A673 (cell line): ENCODE measurements at places on chromosomes 7 and 10. TPM values are rescaled to one million over a fixed set of nuclear protein-coding genes. Genes with fewer than 3 reads are reported as not detected.
A peak's percentile ranks its signal among the peaks of the same experiment; 100 is the strongest.

Gene UNCX
- 1.2 and 1.9 TPM in 2 replicates for total RNA-seq

- peak; percentile 84 for DNase-seq
Observed at GRCh38 chr10:102229810-102230263, 3.7 kb downstream of the ELOVL3 start.

GRCh38 chr10:71708301-71708703 lies 11.3 kb downstream of the C10orf105 start:
- DNase-seq, result peak; percentile 58

DNA sequence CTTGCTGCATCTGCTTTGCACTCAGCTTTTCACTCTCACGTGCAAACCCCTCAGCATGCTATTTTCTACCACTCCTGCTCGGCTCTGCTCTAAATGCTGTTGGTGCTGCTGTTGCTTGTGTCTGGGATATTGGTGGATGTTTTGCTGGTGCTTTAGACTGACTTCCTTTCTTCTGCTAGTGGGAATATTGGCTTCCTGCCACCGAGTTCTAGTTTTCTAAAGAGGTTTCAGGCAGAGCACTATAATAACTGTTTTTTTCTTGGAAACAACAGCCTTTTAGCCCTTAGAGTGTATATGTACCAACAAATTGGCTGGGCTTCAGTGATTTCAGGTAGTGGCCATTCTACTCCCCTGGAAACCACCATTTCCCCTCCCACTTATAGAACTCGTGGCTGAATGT lies 27.8 kb downstream of the TMEM236 start:
- DNase-seq, result no peak

GRCh38 chr7:121286742-121287734 lies 41.8 kb upstream of the WNT16 start:
- DNase-seq, result no peak

Gene TMEM120A
- 18.7 and 18.9 TPM in 2 replicates for total RNA-seq

Gene RALA
- total RNA-seq, result 33.9 and 36.3 TPM in 2 replicates

Gene SNX13
- 28.4 and 31.2 TPM in 2 replicates for total RNA-seq

Gene RAB19
- not detected in 2 replicates for total RNA-seq

- no peak for DNase-seq
Observed at GRCh38 chr7:25849500-25850184, 302.4 kb upstream of the NFE2L3 start.

DNA sequence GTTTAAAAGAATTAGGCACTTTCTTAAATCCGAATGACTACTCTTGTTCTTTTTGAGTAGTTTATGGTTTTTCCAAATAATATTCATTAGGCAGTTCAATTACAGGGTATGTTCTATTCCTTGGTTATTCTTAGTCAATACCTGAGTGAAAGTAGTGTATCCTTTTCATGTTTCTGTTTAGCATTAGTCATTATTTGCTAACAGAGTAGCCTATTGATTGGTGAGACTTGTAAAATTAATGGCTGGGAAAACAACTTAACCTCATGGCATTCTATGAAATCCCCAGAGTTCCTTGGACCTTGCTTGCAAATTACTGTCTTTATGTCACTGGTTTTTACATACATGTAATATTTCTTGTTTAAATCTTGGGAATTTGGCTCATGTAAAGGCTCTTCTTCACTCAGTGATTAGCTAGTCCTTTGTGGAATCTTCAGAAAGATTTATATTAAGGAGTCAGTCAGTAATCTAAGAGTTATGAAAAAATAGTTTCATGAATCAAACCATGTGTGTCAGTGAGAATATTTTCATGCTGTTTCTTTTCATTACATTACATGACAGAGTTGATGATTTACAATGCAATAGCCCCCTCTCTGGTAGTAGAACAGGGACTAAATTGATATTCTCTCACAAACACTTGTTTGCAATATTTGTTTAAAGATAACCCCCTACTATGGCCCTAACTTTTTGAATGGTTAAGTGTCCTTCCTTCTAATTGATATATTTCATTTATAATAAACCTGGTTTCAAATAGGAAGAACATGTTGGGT lies 81.5 kb upstream of the LRRTM3 start:
- no peak for DNase-seq

- no peak for DNase-seq
Observed at GRCh38 chr7:116307253-116307652, 96.9 kb downstream of the TES start.

DNA sequence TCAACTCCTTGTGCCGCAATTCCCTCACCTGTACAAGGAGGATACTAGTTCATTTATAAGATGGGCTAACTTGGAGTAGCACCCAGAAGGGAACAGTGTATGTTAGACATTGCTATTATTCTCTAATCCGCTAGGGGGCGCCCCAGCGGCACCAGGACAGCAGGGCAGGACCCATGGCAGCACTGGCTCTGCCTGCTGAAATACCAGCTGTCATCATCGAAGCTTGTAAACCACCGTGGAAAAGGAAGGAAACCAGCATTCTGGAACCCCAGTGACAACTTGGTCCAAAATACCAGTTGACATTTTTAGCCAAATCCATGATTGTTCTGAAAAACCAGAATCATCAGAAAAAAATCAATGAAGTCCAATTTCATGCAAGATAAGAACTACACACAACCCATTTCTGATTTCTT lies 134.4 kb downstream of the ITGA8 start:
- peak; percentile 87 for DNase-seq

GRCh38 chr10:78935697-78936407 lies 132.9 kb upstream of the ZMIZ1 start:
- no peak for DNase-seq

Gene SFTPA1
- not detected in 2 replicates for total RNA-seq

- no peak for DNase-seq
Observed at GRCh38 chr10:91616137-91616536, 16.7 kb downstream of the PPP1R3C start.

DNA sequence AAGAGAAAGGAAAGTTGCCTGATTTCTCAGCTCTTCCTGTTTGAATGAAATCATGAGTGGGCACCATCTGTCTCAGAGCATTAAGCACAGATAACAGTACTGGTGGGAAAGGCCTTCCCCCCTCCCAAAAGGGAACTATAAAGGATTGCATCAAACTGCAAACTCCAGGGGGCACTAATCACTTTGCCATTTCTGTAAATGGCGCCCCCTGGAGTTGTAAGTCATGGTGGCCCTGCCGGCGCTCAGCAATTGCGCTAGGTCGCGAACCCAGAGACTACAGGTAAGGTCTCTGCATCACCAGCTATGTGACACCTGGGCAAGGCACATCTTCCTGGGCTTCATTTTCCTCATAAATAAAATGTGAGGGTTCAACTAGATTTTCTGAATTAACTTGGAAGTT lies 11.1 kb downstream of the LRRC4 start:
- DNase-seq, result peak; percentile 52

GRCh38 chr7:69232445-69233376 lies 365.6 kb upstream of the AUTS2 start:
- no peak for DNase-seq

Gene KCP
- total RNA-seq, result not detected in 2 replicates

- DNase-seq, result no peak
Observed at GRCh38 chr10:72782649-72783330, 90.8 kb downstream of the MCU start.

GRCh38 chr10:132698211-132698751 lies 87.7 kb downstream of the NKX6-2 start:
- no peak for DNase-seq

DNA sequence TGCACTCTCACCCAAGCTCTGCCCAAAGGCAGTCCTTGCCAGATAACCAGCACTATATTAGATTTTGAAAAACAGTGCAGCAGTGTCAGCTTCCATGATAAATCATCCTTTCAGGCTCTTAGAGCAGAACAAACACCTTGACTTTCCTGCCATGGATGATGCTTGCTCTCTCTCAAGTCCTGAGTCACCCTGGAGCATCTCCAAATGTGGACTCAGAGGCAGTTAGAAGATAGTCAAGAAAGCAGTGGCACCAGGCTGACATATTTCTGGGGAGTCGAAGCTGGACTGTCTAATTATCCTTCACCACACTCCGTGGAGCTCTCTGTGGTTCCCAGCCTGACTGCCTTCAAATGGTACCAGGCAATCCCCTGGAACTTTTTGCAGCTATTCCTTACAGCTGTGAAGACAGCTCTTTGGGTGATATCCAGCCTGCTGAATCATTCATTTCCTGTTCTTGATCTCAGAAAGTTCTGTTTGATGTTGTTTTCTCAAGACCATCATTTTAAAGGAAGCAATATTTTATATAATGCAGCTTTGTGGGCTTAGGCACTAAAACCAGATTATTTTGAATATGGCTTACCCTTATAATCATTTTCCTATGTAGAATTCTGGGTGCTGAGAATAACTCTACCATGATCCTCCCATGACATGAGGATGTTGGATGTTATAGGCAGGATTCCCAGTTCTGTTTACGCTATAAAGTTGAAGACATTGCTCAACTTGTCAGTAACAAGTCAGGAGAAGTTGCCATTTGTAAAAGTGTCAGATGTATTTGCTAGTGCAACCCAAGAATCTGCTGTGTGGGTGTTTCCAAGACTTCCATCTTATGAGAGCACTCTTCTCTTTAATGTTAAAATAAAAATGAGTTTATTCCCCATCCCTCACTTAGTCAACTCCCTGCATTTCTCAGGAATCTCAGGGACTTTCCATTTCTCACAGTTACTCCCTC lies 233.8 kb downstream of the C7orf25 start:
- peak; percentile 65 for DNase-seq

Gene STEAP1B
- total RNA-seq, result 49.9 and 53.0 TPM in 2 replicates

Gene WNT16
- not detected in 2 replicates for total RNA-seq

GRCh38 chr10:131196176-131196885 lies 115.2 kb downstream of the TCERG1L start:
- DNase-seq, result no peak

GRCh38 chr7:34091321-34091917 lies 186.1 kb downstream of the BMPER start:
- peak; percentile 78 for DNase-seq
